ENCODE measurements at places on chromosomes 16 and 17.

DNA sequence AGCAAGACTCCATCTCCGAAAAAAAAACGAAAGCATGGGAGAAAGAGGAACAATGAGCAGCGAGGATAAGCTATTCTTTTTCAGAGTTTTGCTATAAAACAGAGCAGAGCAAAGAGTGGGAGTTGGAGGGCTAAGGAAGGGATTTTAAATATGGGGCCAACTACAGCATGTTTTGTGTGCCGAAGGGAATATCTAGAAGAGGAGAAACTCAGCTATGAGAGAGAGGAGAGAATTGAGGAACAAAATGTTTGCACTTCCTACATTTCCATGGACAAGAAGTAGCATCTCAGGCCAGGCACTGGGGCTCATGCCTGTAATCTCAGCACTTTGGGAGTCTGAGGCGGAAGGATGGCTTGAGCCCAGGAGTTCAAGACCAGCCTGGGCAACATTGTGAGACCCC lies 13.1 kb upstream of the GRB2 start:
- DNase-seq, result no peak

DNA sequence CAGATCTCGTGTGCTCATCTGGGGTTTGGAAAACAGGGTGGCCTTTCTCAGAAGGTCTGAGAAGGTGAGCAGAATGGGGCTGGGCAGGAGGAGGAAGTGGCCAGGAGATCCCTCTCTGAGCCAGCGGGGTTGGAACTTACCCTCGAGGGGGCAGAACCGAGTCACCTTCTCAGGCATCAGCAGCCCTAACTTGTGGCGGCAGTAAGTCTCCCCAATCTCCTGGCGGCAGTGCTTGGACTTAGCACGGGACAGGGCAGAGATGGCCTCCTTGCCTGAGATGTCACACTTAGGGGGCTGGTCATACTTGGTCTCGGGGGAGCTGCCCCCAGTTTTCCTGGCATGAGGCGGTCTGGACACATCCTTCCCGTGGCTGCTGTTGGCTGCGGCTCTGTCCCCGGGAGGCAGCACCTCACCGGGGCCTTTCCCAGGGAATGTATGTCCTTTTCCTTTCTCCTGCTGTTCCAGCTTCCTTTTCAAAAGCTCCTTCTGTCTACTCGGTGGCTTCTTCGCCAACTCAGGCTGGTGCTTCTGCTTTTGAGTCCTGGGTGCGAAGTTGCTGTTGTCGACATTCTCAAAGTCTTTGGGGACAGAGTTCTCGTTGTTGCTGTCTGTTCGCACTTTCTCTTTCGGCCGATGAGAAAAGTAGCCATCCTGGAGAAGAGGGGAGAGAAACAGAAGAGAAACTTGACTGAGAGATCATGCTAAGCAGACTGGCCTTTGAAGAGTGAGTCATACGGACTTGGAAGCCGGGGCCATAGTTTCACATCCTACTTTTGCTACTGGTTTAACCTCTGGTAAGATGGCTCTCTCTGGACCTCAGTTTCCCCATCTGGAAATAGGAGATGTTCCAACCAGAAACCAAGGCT lies 211.7 kb downstream of the XYLT1 start:
- DNase-seq, result no peak

GRCh38 chr17:20234276-20234675 lies 225.1 kb downstream of the SPECC1 start:
- no peak for DNase-seq

DNA sequence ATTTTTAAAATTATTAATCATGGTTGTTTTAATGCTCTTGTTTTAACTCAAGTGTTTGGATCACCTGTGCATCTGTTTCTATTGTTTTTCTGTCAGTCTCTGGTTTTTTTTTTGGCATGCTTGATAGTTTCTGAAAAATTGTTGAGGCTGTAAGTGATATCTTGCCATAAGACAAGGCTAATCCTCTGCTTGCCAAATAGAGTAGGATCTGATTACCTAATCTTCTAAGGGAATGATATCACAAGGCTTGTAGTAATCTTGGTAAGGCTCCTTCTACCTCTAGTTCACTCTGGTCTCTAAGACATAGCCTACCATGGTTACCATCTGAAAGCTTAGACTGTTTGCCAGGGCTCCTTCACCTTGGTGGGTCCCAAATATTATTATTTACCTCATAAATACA lies 81.0 kb downstream of the ATF7IP2 start:
- no peak for DNase-seq

GRCh38 chr17:19014628-19015215 lies 10.2 kb upstream of the FAM83G start:
- DNase-seq, result no peak

GRCh38 chr17:44203731-44204440 lies 4.2 kb upstream of the ATXN7L3 start:
- peak; percentile 61 for DNase-seq

DNA sequence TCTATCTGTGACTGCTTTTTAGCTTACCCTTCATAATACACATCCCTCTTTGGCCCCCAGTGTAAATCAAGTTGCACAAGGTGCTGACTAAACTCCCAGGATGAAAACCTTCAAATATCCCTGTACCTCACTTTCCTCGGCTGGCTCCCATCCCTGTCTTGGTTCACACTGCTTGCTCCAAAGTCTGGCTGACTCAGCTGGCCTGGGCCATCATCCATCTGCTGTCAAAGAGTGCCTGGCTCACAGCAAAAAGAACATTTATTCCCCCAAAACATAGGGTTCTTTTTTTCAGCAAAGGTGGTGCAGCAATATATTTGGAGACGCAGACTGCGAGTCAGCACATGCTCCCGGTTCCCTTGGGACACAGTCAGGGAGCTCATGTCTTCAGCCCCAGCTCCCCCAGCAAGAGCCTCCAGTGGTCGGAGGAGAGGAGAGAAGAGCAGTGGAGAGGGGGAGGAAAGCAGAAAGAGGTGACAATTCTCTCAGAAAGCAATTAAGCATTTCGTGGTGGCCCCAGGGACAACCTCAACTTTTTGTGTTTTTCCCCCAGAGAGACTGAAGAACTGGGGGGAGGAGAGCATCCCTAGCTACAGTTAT lies 26.1 kb downstream of the GPR142 start:
- DNase-seq, result no peak

- no peak for DNase-seq
Measured at GRCh38 chr16:67951485-67951884, 7.6 kb upstream of the LCAT start.

DNA sequence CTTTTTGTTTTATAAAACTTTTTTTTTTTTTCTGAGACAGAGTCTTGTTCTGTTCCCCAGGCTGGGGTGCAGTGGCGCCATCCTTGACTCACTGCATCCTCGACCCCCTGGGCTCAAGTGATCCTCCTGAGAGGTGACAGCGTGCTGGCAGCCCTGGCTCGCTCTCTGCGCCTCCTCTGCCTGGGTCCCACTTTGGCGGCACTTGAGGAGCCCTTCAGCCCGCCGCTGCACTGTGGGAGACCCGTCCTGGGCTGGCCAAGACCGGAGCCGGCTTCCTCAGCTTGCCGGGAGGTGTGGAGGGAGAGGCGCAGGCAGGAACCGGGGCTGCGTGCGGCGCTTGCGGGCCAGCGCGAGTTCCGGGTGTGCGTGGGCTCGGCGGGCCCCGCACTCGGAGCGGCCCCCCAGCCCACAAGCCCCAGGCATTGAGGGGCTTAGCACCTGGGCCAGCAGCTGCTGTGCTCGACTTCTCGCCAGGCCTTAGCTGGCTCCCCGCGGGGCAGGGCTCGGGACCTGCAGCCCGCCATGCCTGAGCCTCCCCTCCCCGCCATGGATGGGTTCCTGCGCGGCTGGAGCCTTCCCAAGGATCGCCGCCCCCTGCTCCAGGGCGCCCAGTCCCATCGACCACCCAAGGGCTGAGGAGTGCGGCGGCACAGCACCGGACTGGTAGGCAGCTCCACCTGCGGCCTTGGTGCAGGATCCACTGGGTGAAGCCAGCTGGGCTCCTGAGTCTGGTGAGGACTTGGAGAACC lies 49.6 kb upstream of the HELZ start:
- DNase-seq, result no peak

GRCh38 chr16:17331991-17332390 lies 138.8 kb downstream of the XYLT1 start:
- DNase-seq, result no peak

DNA sequence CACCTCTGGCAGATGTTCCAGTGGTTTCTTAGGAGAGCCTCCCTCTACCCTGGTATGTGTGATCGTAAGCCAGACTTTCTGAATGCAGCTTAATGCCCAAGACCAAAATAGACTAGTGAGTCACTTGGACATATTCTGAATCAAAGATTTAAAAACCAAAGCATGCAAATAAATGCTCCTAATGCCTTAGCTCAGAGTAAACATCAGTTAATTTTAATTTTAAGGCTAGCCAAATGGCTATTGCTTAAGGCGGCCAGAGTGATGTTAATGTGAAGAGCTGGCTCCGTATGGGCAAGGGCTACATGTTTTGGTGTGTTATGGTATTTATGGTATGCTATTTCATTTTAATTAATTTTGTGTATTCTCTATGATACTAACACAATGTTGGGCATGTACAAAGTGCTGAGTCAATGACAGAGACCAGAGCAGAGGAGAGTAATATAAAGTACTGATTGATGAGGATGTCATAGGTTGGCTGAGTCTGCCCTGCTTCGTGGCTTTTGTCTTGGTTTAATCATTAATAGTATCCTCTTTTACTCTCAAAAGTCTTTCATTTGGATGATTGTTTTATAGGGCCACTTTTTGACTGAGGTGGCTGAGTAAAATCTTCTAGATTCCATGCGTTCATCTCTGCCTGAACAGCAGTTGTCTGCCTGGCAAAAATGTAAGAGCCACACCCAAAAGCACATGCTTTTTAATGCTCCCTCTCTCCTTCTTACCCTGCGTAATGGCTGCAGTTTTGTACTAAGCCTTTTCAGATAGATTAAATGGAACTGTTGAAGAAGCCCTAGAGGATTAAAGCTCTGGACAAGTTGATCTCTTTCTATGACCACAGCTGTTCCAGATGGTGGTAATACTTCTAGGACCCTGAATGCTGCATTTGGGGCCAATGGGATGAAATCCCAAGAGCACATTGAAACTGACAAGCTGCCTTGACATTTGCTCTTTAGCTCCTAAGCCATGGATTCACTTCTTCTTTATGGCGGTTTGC lies 59.6 kb downstream of the MAP2K6 start:
- DNase-seq, result no peak

DNA sequence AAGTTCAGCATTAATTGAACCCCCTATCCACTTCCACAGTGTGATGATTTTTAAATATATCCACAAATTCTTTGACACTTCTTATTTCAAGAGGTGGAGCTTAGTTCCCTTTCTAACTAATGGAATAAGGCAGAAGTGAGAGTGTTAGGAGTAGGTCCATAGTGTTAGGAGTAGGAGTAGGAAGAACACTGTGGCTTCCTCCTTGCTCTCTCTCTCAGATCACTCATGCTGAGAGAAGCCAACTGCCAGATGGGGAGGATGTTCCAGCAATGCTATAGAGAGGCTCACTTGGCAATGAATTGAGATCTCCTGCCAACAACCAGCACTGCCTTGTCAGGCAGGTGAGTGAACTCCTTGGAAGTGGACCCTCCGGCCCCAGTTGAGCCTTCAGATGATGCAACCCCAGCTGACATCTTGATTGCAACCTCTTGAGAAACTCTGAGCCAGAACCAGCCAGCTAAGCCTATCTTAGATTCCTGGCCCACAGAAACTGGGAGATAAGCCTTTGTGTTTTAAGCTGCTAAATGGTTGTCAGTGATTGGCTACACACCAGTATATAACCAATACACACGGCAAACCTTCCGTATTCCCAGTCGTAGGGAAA lies 44.3 kb downstream of the SPECC1 start:
- no peak for DNase-seq

DNA sequence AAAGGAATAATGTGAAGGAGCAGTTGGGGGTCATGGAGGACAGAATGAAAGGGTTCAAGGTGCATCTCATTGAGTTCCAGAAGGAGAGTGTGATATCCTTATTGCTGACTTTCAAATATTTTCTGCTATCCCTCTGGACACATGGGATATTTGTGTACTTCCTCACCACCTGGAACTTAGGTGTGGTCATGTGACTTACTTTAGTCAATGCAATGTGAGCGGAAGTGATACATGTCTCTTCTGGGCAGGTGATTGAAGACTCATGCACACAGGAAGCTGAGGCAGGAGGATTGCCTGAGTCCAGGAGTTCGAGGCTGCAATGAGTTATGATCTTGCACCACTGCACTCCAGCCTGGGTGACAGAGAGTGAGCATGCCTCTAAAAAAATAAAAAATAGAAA lies 36.7 kb upstream of the TANC2 start:
- no peak for DNase-seq

- DNase-seq, result no peak
Measured at GRCh38 chr17:8846768-8847211, 20.7 kb downstream of the PIK3R6 start.

DNA sequence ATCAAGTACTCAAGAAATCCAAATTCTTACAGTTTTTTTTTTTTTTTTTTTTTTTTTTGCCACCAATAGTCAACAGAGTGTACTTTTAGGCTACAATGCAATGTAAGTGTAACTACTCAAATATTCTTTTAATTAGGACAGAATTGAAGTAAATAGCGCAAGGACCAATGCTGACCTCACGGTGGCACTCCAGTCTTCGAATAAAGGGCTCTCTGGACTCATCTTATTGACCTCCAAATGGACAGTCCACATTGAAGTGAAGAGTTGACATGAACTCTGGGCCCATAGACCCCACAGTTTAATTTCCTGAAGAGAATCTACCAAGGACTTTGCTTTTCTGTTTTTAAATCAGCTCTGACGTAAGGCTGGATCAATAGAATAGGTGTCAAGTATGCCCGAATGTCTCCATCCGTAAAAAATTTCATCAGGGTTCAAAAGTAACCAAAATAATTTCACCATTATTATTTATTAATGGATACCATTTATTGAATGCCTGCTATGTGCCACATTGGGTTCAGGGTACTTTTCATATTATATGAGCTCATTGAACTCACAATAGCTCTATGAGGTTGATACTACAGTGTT lies 7.3 kb upstream of the DDX52 start:
- peak; percentile 16 for DNase-seq

GRCh38 chr17:41918314-41919164 lies at the start of gene ACLY:
Gene ACLY, minus strand, starts transcription at chr17:41918951. Its CDS starts 5,078 bp downstream, at chr17:41913873.
- DNase-seq, result peak; percentile 84

- DNase-seq, result no peak
Measured at GRCh38 chr17:3512505-3513171, 36.8 kb downstream of the ASPA start.

- peak; percentile 9 for DNase-seq
Measured at GRCh38 chr16:66206363-66206762, 160.1 kb upstream of the CDH5 start.

- DNase-seq, result no peak
Measured at GRCh38 chr17:49647256-49647585, 30.7 kb downstream of the SPOP start.

GRCh38 chr16:78842950-78843349 lies 743.5 kb downstream of the WWOX start:
- DNase-seq, result peak; percentile 15

GRCh38 chr17:74712301-74712700 lies 422 bp downstream of the CD300LF start:
- DNase-seq, result no peak

Measured in NCI-H748 treated with DMSO at 0.1 percent for 48 hours (cell line).